Activated naive CD4-positive, alpha-beta T cell treated with Interleukin-2 at 50 U/mL for 16 hours (primary cell): ENCODE measurements at places on chromosomes 11 and 22.

DNA sequence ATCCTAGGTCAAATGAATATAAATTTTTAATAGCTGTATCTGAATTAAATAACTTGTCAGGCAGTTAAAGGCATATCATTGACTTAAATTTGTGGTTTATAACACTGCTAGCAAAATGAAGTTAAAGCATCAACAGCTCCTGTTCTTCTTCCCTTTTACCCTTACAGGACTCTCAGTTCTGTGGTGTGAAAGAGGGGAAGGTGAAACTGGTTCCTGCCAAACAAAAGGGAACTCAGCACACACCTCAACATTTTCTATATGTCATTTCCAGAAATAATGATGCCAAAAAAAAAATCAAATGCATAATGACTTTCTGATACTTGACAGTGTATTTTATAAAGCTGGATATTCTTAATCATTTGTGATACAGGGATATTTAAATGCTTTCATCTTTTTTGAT is 21.2 kb downstream of the ARL14EP start:
- no peak for DNase-seq

- no peak for DNase-seq
These were observed 121.2 kb downstream of the C11orf58 start for GRCh38 chr11:16859651-16860050.

GRCh38 chr11:65849366-65849765 is 8.6 kb downstream of the CFL1 start:
- no peak for DNase-seq

DNA sequence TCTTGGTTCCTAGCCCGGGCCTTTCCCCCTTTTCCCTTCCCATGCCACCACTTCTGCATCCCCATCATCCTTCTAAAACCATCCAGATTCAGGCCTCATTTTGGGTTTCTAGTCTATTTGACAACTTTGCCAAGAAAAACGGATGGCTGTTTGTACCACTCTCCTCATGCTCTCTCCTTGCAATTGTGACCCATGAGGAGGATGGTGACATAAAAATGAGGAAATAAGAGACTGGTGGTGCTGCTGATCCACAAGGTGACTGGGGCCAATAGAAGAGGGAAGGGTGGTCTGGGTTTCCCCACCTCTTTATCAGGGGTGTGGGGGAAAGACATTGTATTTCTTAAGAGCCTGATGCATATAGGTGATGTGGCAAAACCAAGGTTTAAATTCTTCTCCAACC is 1.0 kb downstream of the MS4A4A start:
- DNase-seq = no peak

GRCh38 chr22:26432619-26433311 is 3.7 kb downstream of the ASPHD2 start:
- no peak for DNase-seq

GRCh38 chr11:126466236-126467045 is 111.0 kb downstream of the ST3GAL4 start:
- no peak for DNase-seq
